KBM-7 (cell line): ENCODE measurements at places on chromosomes 2 and 18.

GRCh38 chr2:207873794-207874193 is 104.1 kb upstream of the FZD5 start:
- no peak for DNase-seq

DNA sequence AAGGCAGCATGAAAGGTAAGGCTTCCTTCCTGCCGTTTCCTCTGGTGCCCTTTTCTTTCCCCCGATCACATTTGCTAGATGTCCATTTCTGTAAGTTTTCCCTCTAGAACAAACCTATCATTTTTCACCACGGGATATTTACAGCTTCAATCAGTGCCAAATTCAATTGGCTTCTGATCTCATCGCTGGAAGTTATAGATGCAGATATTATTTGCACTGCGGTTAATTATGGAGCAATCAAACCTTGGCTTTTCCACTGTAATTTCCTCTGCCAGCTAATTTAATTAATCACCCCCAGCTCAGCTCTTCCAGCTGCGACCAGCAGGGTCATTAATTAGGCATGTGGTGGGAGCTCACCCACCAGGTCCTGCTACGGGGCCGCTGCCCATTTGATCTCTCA is 86.1 kb downstream of the GBX2 start:
- DNase-seq: no peak

DNA sequence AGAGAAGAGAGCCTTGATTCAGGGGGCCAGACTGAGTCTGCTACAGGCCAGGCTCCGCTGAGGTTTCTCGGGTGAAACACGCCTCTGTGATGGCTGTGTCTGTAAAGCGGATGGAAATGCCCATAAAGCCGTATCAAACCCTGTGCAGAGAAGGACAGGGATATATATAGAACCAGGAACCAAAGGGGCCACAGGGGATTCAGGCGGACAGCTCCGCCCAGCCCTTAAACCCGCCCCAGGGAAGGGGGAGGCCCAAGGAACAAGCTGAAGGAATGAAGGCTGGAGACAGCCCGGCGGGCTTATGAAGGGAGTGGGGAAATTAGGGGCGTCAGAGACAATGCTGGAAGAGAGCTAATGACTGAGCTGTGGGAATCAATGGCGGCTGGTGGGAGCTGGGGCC is 42.1 kb downstream of the NHEJ1 start:
- peak; percentile 35 for DNase-seq

- no peak for DNase-seq
Measured at GRCh38 chr2:42639340-42640077, 71.1 kb downstream of the MTA3 start.

- no peak for DNase-seq
Measured at GRCh38 chr2:8619071-8619470, 62.8 kb upstream of the ID2 start.

DNA sequence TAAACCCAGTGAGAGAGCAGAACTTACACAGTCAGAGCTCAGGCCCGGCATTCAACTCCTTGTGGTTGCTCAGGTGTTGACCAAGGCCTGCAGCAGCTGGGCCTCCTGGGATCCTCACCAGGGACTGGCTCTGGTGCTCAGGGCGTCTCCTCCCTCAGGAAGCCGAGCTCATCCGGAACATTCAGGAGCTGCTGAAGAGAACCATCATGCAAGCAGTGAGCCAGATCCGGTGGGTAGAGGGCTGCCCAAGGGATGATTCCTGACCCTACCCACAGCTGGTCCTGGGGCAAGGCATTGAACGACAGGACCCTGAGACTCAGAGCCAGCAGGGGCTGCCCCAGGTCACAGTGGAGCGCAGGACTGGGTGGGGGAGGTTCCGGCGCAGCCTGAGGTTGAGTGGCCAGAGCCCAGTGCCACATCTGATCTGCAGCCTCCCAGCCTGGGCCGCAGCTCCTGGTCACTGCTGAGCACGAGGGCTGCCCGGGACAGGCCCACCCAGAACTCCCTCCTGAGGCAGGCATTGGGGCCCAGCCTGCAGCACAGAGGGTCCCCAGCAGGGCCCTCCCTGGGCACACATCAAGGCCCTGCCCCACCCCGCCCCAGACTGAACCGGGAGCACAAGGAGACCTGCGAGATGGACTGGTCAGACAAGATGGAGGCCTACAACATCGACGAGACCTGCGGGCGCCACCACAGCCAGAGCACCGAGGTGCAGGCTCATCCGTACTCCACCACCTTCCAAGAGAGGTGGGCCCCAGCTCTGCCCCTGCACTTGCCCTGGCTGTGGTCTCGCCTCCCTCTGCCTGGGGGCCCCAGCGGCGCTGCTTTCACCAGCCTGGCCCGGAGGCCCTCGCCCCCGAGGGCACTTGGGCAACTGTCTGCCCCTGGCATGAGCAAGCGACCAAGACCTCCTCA is 2.4 kb downstream of the TEKT4 start:
- no peak for DNase-seq

GRCh38 chr2:181446985-181447384 is 10.2 kb upstream of the ITGA4 start:
- DNase-seq: peak; percentile 49

DNA sequence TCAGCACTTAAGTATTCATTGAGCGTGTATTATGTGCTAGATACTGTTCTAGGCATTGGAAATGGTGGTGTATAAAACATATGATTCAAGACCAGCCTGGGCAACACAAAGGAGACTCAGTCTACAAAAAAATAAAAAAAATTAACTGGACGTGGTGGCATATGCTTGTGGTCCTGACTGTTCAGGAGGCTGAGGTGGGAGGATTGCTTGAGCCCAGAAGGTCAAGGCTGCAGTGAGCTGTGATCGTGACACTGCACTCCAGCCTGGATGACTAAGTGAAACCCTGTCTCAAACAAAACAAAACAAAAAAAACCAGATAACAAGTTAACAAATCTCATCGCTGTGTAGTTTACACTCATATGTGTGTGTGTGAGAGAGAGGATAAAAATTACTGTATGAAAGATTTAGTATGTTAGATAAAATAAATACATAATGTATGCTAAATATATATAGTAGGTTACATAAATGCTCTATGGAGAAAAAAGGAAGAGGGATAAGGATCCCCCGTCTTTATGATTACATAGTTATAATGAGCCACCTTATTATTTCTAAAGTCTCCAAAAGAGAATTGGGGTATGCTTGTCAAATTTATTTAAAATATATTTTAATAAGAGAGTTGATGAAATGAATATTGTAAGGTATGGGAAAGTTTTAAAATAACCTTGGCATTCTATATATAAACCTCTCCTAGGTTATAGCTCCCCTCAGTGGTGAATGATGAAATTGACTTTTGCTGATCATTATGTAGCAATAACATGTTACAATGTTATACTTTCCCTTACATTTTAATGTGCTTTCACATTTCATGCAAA is 69.2 kb downstream of the EHBP1 start:
- peak; percentile 48 for DNase-seq

GRCh38 chr2:55130849-55131248 is 80.6 kb upstream of the RTN4 start:
- no peak for DNase-seq

GRCh38 chr2:73983322-73984202 is 1.1 kb upstream of the TET3 start:
- peak; percentile 68 for DNase-seq

DNA sequence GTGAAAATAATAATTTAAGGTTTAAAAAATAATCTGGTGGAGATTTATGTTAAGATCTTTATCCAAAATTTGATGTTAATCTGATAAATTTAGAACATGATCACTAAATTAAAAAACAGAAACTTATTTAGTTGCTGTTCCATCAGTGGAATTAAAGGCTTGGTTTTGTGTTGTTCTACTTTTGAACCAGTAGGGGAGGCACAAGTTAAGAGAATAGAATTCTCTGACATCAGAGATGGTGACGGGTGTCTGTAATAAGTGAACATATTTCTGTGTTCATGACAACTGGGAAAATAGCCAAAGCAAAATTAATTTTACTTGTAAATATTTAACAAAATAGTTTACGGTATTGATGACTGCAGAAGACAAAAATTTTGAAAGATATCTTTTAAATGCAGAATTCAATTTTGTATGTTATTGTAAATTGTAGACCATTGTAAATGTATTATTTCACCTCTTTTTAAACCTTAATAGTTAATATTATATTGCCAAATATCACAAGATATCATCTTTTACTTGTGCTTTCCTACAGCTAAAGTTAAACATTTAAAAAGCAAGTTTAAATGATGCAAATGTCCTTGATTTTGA is 106.0 kb downstream of the UBR3 start:
- DNase-seq: peak; percentile 38

- DNase-seq: no peak
Measured at GRCh38 chr2:16548036-16548435, 117.6 kb downstream of the CYRIA start.

GRCh38 chr18:76452357-76452756 is 42.7 kb downstream of the ZNF516 start:
- peak; percentile 59 for DNase-seq

GRCh38 chr2:199818026-199818425 is 33.0 kb downstream of the FTCDNL1 start:
- peak; percentile 69 for DNase-seq

DNA sequence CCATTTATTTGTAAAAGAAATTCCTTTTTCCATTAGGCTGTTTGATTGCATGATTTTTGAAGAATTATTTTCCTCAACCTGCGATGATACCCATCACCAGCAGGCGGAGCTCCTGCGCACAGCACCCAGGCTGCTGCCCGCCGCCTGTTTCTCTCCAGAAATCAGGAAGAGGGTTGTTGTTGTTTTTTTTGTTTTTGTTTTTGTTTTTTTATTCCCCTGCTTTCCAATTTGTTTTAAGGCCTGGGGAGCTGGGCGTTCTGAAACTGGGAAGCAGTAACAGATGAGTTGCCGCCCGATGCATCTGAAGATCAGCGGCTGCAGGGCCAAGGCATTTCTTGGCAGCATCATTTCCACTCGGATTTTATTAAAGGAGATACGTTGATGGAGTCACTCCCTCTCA is 132.1 kb downstream of the MBP start:
- DNase-seq: peak; percentile 70

DNA sequence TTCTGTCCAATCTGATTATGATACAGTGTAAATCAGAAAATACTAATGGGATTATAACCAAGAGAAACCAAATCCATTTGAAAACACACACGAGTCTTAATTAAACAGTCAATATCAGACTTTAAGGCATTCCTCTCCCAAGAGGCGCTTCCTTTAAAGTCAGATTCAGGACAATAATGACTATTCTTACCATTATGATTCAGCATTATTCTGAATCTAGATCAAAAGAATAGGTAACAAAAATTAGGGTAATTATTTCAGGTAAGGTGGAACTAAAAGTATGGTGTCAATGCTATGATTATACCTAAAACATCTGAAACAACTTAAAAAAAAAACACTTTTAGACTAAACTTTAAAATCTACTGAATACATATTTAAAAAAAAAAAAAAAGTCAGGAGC is 12.3 kb downstream of the PSME4 start:
- DNase-seq: no peak

GRCh38 chr2:112835061-112835501 is 1.5 kb downstream of the IL1B start:
- no peak for DNase-seq

DNA sequence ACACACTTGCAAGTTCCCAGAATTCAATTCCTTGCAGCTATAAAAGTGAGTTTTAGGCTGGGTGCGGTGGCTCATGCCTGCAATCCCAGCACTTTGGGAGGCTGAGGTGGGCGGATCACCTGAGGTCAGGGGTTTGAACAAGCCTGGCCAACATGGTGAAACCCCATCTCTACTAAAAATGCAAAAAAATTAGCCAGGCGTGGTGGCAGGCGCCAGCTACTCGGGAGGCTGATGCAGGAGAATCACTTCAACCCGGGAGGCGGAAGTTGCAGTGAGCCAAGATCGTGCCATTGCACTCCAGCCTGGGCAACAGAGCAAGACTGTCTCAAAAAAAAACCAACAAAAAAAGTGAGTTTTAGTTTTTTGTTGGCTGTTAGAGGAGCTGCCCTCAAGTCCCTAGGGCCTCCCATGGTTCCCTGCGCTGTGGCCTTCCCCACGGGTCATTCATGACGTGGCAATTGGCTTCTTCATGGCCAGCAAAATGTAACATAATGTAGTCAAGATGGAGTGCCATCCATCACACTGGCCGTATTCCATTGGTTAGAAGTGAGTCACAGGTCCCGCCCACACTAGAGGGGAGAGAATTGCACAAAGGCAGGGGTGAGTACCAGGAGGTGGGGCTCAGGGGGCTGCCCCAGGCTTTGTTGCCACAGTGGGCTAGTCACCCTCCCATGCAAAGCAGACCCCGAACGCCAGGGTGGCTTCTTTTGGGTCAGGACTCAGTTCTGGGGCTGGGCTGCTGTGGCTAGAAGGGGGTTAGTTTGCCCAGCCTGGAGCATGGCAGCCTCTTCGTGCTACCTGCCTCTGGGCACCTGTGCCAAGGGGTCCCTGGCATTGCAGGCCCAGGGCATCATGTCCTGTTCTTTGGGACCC is 37.7 kb upstream of the INHBB start:
- no peak for DNase-seq

DNA sequence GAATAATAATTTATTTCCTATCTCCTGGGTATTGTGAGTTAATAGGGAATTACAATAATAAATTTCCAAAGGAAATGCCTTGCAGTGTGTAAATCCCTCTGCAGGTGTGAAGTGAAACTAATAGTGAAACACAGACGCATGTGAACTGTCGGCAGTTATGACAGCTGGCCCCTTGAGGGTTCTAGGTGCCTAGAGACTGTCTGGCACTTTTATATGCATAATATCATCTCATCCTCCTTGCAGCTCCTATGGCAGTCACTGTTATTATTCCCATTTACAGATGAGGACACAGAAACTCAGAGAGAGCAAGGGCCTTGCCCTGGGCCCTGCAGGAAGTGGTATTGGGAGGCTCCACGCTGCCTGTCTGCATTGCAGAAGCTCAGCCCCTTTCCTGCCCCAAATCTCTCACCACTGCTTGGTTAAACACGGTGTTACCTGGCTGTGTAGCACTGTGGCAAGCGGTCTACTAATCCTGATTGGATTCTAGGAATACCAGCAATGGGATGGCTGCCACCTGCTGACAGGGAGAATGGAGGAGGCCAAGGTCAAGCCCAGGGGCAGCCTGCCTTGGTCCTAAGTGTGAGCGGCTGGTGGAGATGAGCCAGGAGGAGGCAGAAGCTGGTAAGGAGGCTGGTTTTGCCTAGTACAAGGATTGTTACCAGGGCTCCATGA is 32.8 kb upstream of the ACKR3 start:
- DNase-seq: no peak

GRCh38 chr2:151280271-151280670 is 9.2 kb downstream of the NMI start:
- DNase-seq: no peak

DNA sequence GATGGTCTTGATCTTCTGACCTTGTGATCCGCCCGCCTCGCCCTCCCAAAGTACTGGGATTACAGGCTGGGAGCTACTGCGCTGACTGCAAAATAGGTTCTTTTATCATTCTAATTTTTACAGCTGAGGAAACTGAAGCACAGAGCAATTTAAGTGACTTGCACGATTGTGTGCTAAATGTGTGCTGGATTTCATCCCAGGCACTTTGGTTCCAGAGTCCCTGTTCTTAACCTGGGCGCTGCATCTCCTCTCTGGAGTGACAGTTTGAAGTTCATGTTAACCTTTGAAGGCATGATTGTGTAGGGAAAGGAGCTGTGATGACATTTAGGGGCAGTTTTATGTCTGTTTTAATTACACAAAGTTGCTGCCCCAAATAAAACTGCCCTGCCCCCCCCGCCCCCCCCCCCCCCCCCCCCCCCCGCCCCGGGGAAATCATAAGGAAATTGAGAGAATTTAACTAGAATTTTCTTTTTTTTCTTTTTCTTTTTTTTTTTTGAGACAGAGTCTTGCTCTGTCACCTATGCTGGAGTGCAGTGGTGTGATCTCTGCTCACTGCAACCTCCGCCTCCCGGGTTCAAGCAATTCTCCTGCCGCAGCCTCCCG is 5.6 kb downstream of the ACSL3 start:
- no peak for DNase-seq

- no peak for DNase-seq
Measured at GRCh38 chr2:47129191-47129706, 25.9 kb downstream of the STPG4 start.
